ENCODE measurements at places on chromosomes 4 and X.

GRCh38 chr4:158949099-158949498 is 153.8 kb upstream of the RAPGEF2 start:
- no peak for DNase-seq

DNA sequence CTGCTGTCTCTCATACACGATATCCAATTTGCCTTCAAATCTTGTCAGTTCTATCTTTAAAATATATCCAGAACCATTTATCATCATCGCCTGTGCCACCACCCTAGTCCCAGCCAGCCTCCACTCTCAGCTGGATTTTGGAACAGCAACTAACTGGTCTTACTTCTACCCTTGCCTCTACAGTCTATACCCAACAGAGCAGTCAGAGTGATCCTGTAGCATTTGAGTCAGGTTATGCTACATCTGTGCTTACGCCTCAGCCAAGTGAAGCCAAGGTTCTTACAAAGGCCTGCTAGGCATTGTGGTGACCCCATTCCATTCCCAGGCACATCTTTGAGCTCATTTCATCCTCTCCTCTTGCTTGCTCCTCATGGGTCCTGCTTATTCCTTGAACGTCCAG is 95.7 kb upstream of the ACSL1 start:
- no peak for DNase-seq

GRCh38 chrX:13805241-13805640 is 11.7 kb downstream of the GPM6B start:
- DNase-seq, result no peak

- no peak for DNase-seq
Measured at GRCh38 chrX:79573760-79574159, 206.6 kb upstream of the ITM2A start.

DNA sequence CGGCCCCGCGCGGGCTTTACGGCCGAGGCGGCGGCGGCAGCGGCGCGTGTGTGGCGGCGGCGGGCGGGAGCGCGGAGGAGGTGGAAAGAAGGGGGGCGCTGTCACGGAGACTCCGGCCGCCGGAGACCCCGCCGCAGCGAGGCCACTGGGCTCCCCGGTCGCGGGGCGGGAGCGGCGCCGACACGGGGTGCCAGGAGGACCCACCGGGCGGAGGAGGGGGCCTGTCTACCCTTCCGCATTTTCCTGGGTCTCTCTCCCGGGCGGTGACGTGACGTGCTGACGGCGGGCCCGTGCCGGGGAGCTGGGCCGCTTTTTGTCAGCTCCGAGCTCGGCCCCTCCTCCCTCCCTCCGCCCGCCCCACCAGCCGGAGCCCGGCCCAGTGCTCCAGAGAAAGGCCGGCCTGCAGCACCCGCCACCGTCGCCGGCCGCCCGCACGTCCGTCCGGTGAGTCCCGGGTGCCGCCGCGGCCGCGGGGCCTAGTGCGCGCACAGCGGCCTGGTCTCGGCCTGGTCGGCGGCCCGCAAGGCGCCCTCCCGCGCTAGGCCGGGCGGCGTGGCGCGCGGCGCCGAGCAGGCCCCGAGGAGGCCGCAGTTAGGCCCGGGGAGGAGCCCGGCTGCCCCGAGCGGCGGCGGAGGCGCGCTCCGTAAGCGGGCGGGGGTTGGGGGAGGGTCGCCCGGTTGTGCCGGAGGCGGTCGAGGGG is at the start of gene ZFX:
Gene ZFX (plus strand): TSS at position 379 of the 700 bp plus-strand sequence. CDS start 23,014 bp downstream, outside the sequence.
- no peak for DNase-seq

DNA sequence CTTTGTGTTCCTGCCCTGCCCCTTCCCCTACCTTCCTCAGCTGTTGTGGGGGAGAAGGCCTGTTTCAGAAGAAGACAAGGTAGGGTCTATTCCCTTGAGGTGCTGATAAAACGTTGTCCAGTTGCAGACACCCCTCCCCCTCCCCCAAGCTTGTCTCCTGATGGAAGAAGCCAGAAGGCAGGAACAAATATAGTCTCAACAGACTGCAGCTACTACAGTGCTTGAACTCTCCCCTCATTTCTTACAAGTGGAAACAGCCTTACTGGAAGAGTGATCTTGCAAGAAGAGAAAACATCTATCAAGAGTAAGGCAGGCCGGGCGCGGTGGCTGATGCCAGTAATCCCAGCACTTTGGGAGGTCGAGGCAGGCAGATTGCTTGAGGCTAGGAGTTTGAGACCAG is 11.0 kb upstream of the MAP7D3 start:
- no peak for DNase-seq

GRCh38 chr4:84855774-84856173 is 110.7 kb downstream of the WDFY3 start:
- DNase-seq, result no peak

DNA sequence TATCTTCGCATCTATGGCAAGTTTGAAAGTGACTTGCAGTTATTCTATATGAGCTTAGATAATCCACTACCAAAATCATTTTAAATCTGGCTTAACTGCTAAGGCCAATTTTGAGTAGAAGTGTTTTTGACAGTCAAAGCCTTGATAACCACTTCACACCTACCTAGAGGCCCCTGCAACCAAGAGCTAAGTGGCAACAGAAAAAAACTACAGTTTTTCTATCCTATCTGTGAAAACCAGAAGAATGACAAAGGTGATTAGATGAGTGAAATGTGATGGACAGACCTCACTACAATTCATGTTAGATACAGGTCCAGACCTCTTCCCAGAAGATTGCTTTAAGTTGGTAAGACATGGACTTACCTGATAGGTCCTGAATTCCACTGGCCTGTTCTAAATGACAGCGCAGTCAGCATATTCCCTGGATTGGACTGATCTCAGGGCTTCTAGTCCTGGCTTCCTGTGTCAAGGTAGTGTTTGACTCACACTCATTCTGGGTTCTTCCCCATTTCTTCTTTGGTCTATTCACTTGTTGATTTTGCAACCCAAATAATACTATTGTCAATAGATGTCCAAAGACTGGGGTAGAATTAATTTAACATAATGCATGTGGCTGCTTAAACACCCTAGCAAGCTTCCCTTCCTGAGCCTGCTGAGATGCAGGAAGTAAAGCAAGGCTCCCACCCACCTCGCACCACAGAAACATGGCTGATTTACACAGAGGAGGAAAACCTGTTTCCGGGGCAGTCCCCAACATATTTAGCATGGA is 65.1 kb downstream of the PPP3CA start:
- no peak for DNase-seq

DNA sequence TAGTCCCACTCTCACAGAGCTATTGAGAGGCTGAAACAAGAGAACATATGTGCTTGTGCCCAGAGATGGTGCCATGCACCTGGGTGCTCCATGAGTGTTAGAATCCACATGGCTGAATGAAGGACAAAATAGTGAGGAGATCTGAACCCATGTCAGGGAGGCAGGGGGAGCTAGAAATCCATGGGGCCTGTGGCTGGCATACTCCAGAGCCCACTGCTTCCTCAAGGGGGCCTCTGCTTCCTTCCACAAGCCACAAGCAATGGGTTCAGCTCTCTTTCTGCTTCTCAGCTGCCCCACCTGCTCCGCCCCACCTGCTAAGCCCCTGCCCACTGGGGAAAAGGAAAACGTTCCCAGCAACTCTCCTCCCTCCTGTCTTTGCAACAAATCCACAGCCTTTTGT is 46.1 kb downstream of the PJA1 start:
- no peak for DNase-seq

DNA sequence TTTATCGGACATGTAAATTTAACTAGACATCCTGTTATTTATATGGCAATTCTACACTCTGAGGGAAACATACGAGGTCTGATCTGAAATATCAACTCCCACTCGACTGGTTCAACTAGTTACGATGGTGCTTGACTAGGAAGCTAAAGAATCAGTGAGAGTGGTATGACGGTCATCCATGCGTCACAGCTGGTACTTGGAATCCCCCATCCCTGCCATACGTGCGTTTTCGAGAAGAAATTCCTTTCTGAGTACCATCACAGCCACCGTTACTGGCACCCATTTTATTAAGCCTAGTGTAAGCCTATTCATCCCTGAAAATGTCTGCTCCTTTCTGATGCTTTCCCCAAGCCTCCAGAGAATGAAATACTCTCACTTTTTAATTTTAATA is 695 bp upstream of the PIGA start:
- DNase-seq, result no peak

DNA sequence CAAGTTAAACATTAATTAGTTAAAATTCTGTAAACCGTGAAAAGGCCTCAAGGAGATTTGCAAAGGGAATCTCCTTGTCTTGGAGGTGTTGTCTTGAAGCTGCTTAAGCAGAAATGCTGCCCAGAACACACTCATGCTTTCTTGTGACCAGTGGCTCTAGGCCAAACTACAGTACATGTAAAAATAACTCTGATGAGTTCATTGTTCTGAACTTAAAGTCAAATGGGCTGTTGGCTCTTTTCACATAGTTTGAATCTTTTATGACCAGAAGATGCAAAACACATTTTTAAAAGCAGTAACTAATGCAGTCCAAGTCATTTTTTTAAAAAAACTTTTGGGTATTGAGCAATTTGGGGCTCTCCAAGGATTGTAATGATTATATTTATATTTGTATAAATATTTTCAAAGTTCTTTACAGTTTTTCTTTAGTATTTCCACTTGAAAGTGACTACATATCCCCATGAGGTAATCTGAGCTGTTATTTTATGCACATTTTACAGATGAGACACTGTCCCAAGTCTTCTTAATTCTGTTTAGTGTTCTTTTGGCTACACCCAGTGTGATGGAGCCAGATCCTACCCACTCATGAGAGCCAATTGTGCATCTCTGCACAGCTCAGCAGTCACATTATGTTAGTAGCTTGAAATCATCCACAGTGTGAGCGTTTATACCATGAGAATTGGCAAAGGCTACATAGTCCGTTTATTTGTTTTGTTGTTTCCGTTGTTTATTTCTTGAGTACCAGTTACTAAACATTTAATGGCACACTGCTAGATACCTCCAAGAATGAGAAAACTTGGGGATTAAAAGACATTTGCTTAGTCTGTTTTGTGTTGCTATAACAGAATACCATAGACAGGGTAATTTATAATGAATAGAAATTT is 112.8 kb upstream of the ATXN3L start:
- DNase-seq, result peak; percentile 91

DNA sequence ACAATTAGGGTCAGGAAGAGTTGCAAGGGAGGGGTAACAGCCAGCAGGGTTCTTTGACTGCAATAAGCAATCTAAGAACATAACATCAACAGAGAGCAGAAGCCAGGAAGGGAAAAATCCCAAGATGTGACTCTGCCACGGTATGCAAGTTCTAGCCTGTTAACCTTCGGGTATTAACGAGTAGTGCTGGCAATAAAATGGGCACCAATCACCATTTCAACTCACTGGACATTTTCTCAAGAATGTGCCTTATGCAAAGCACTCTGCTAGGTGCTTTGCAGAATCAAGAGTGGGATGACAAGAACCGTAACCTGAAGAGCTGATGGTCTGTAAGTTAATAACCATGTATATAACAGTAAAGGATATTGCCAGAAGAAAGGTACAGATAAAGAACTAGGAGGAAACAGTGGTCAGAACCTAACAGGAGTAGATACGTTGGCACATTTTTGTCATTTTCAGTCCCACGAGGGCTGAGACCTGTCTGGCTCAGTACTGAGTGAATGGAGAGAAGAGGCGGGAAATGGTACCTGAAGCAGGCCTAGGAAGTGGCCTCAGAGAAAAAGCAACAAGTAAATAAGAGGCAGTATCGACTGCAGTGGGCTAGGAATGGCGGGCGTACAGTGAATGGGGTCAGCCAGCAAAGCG is 2.7 kb downstream of the ELOVL6 start:
- DNase-seq, result no peak
